ENCODE measurements at places on chromosomes 3 and 15. TPM values are rescaled to one million over a fixed set of nuclear protein-coding genes. Genes with fewer than 3 reads are reported as not detected.

The ASB14 gene
- not detected for total RNA-seq

The CCDC54 gene
- total RNA-seq, result not detected

The TUSC7 gene
- not detected for total RNA-seq

The SEMA7A gene
- total RNA-seq, result 1.7 TPM

The AP3B2 gene
- not detected for total RNA-seq

The TGFBR2 gene
- total RNA-seq, result 250 TPM

The ZNF860 gene
- 0.73 TPM for total RNA-seq

DNA sequence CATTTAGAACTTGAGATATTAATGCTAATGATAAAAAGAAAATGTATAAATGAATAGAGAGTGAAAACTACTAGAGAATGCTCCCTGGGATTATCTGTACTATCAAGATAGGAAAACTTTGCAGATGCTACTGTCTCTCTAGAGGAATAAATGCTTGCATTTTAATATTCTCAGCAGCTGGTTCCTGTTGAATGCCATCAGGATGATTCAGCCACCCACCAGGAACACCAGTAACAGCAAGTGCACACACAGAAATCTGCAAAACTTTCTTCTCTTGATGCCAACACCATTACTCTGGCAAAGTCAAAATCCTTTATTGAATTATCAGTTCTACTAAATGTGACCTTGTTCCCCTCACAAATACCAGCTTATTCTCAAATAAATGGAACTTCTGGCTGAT is 148.4 kb downstream of the TIGIT start:
- DNase-seq, result peak; percentile 48

DNA sequence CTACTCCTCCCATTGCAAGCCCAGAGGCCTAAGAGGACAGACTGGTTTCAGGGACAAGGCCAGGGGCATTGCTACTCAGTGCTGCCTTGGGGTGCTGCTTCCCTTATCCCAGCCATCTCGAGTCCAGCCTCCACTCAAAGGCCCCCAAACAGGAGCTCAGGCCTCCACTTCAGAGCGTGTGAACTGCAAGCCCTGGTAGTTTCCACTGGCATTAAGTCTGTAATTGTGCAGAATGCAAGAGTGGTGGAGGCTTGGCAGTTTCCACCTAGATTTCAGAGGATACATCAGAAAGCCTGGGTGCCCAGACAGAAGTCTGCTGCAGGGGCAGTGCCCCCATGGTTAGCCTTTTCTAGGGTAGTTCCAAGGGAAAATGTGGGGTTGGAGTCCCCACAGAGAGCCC is 192.8 kb upstream of the ST8SIA2 start:
- no peak for DNase-seq

DNA sequence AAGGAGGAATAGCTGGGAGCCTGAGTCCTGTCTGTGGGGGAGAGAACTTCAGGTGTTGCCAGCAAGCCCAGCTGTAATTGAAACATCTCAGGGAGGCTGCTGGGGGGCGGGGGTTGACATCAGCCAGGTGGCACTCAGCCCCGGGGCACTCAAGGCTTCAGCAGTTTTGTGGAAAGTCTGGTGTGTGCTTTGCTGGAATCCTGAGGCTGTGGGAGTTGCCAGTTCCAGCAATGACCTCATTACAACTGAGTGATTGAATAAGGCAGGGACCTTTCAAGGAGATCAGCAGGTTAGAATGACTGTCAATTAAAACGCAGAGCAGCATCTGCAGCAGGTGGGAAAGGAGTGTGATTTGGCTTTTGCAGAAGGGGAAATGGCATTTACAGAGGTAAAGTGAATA is 75.7 kb downstream of the FAM43A start:
- no peak for DNase-seq

DNA sequence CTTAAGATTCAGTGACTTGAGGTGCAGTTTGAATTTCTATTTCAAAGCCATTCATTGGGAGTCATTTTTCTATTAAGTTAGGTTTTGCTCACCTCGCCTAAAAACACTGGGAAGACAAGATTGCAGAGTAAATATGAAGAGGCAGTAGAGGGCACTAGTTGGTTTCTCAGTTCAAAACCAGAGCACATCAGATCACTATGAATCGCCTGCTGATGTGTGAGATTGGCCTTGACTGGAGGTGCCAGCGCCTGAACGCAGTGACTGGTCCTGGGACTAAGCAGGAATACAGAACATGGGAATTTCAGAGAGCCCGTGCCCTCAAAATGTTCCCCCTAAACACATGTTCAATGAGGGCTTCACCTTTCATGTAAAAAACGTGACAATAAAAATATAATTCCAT is 229.0 kb downstream of the ITPR1 start:
- peak; percentile 81 for DNase-seq

GRCh38 chr3:141011997-141012262 is 39.2 kb upstream of the SPSB4 start:
- DNase-seq, result no peak

- DNase-seq, result no peak
Observed at GRCh38 chr15:34644851-34645250, 61.4 kb upstream of the GOLGA8B start.

DNA sequence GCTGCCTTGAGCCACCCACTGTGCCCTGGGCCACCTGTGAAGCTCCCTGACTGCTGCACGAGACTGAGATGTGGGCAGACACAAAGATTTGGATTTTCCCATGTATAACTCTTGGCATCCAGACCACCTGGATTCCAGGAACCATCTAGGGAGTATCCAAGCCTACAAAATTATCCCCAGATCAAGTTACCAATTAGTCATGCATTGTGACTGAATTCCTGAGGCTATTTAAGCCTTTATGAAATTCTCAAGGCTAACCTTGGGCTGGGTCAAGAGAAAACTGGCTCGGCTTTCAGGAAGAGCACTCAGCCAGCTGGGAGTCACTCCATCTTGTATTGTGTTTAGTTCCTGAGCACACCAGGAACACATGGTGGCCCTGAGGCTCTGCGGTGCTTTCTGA is 13.3 kb upstream of the ATP13A5 start:
- DNase-seq, result peak; percentile 4

DNA sequence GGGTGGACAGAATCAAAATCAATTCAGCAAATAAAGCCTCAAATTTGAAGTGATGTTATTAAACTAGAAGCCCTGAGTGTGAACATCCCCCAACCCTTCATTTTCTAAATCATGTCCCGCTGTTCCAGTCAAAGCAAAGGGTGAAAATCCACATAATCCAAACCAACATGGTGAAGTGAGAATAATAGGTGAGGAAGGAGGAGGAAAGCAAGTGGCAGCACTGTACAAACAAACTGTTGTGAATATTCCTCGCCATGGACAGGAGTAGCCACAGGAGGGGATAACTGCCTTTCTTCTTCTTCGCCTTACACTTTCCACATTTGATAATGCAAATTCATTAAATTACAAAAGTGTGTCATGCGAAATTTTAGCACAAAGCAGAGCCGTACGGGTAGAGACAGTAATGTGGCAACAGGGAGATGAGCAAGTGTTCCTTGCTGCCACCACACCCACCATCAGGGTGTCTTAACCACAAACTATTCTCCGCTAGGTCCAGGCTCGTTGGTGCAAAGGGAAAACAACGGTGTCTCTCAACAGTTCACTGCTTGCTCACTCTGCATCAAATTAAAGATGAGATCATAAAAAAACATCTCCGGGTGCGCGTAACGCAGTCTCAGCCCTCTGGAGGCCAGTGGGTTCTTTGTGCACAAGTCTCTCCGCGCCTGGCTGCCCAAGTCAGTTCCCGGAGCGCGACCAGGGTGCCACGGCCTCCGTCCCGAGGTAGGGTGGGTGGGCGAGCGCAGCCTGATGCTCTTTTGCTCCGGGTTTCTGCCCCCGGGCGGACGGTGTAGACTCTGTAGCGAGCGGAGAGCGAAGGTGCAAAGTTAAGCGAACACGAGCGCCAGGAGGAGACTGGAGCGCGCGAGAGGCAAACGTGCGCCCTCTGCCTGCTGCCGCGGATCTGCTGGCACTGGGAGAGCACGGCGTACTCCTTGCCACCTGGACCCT is 6.7 kb downstream of the EPHA3 start:
- DNase-seq, result no peak

GRCh38 chr3:33392703-33393125 is 47.5 kb downstream of the UBP1 start:
- peak; percentile 92 for DNase-seq

Data from endothelial cell of umbilical vein (primary cell).